Anterior cingulate cortex (tissue), 58 donors: ENCODE measurements at places on chromosomes 16 and 17.

- peak; percentile 46 for DNase-seq
Observed at GRCh38 chr16:53091466-53092211, 36.8 kb downstream of the CHD9 start.

- no peak for DNase-seq
Observed at GRCh38 chr16:23301251-23302044, 654 bp upstream of the SCNN1B start.

DNA sequence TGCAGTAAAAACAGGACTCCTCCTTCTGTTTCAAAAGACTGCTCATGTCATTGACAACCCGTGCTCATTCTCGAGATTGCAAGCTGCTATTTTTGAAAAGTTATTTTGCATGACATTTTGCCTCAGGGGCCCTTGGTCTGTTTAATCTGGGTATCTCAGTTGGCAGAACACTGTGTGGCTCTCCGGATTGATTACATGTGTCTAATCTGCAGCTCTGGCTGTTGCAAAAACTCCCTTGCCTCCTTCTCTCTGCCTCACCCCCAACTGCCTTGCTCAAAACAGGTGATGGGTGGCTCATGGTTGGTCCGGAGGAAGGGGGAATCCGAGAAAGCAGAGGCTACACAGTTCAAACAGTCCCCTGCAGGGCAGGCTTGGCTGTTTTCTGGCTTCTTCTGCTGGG lies 25.3 kb downstream of the GINS3 start:
- DNase-seq: no peak

DNA sequence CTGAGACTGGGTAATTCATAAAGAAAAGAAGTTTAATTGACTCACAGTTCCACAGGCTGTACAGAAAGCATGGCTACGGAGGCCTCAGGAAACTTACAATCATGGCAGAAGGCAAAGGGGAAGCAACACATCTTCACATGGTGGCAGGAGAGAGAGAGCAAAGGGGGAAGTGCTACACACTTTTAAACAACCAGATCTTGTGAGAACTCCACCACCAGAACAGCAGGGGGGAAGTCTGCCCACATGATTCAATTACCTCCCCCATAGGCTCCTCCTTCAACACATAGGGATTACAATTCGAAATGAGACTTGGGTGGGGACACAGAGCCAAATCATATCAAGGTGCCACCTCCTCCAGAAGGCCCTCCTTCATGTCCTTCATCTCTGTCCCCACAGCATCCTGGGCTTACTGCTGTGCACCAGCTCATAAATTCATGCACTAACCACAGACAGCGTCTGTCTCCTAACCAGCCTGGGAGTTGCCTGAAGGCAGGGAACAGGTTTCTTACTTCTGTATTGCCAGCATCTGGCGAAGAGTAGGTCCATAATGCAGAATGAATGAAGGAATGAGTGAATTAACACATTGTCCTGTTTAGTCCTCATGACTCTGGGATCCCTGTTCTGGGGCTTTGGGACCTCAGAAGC lies 74.4 kb downstream of the WSB1 start:
- DNase-seq: no peak

DNA sequence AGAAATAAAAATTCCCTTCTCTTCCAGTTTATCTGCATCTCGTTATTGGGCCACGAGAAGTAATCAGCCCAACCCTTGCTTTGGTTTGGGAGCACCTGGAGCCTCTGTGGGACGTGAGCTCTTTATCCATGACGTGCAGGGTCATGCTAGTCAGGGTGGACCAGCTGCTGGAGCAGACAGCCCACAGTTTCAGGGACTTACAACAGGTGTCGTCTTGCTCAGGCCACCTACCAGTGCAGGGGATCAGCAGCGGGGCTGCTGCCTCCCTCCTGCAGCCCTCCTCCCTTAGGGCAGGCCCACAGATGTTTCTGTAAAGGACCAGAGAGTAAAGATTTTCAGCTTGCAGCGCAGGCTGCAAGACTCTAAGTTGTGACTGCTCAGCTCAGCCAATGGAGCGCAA lies 16.9 kb downstream of the ADAD2 start:
- no peak for DNase-seq

DNA sequence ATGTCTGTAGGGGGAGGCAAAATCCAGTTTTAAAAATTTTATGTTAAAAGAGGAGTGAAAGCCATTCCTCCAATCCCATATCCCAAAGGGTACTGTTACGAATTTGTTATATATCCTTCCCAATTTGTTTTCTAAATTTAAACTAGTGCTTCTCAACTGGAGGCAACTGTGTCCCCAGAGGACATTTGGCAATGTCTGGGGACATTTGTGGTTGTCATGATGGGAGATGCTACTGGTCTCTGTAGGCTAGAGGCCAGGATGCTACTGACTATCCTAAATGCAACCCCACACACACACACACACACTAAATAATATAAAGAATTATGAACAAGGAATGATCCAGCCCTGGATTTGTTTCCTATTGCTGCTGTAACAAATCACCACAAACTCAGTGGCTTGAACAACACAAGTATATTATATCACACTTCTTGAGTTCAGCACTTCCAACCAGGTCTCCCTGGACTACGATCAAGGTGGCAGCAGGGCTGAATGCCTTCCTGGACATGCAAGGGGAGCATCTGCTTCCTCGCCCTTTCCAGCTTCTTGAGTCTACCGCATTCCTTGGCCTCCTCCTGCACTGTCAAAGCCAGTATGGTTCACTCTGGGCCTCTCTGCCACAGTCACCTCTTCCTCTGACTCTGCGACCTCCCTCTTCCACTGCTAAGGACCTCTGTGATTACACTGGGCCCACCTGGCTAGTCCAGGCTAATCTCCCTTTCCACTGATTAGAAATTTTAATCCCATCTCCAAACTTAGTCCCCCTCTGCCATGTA lies 30.1 kb downstream of the ARHGAP17 start:
- no peak for DNase-seq

DNA sequence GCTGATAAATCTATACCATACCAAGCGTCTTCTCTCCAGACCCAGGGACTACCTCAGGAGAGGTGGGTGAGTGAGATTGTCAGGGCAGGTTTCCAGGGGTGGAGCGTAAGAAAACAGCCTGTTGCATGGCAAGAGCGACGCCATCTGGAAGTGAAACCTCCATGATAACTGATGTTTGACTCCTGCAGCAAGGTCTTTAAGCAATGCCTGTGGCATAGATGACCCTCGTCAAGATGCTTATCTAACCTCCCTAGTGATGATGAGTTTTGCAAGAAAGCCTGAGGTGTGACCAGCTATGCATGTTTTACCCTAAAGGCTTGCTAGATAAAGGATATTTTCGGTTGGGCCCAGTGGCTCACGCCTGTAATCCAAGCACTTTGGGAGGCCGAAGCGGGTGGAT lies 71.6 kb downstream of the GSG1L start:
- no peak for DNase-seq

DNA sequence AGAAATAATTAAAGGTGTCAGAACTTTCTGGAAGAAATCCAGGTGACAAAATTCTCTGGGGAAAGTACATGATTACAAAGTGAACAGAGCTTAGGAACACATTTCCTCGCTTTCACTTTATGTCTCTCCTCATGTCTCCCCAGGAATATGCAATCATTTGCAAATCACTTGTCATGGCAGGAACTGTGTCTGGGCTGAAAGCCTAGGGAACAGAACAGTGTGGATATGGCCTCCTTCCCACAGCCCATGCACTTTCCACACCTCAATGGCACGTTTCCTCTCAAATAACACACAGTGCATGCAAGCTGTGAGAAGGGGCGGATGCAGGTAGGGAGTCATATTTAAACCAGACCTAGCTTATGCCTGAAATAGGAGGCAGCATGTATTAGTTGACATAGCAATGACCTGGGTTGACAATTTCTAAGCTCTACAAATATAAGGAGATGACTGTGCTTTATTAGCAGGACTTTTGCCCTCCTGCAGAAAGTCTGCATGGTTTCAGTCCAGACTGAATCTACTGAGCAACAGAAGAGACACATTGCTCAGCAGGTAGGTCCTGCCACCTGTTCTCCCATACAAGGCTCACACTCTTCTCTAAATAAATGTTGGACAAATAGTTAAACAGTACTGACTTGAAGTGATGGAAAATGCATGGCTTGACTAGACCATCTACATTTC lies 236.0 kb upstream of the ELAC2 start:
- DNase-seq: no peak

- DNase-seq: no peak
Observed at GRCh38 chr17:77206158-77206956, 65.6 kb downstream of the SEC14L1 start.

DNA sequence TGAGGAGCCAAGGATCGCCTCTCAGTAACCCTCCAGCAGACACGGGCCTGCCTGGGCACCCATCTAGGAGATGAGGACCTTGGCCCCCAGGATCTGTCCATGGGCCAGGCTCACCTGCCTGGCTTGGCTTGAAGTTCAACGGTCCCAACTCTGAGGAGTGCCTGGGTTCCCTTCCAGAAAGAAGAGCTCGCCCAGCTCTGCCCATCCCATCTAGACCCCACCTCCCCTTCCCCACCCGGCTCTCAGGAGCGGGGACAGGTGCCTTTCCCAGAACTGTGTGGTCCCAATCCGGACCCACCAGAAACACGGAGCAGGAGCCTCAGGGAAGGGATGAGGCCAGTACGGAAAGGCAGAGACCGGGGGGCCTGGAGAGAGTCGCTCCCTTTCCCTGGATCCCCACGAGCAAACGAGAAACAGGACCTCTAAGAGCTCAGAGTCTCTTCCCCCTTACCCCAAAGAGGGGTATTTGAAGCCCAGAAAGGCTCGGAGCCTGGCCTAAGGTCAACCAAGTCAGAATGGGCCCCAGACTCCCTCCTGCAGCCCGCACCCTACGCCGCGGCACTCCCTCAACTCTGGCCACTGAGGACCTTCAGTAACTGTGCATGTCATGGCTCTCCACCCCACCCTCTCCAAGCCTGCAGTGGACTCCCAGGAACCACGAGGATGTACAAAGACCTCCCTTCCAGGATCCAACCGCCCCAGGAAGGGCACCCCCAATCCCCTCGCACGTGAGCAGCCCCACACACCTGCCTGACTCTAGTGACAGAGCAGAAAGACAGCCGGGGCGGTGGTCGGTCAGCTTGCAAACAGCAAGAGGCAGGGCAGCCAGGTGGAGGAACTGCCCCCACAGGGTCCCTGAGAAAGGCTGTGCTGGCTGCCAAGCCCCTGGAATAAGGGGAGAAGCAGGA lies 5.4 kb downstream of the CLUH start:
- DNase-seq: no peak

- no peak for DNase-seq
Observed at GRCh38 chr17:76725580-76726230, 701 bp downstream of the JMJD6 start.

GRCh38 chr17:8151641-8152111 lies 528 bp downstream of the PER1 start:
- peak; percentile 39 for DNase-seq

DNA sequence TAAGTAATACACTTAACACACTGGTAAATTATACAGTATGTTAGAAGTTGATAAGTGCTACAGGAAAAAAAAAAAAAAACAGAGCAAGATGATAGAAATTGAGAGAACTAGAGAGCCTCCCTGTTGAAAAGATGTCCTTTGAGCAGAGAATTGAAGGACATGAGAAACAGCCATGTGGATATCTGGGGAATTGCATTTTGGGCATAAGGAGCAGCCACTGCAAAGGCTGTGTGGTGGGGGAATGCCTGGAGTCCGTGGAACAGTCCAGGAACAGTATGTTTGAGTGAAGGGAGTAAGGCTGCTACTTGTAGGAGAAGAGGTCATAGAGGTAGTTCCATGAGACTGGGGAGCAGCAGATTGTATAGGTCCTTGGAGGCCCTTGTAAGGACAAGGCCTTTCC lies 178.4 kb downstream of the FTO start:
- DNase-seq: no peak

- no peak for DNase-seq
Observed at GRCh38 chr17:11324846-11325420, 83.9 kb downstream of the SHISA6 start.

- DNase-seq: no peak
Observed at GRCh38 chr17:76670020-76670717, 26.6 kb upstream of the ST6GALNAC1 start.
